ENCODE measurements at places on chromosomes 5 and 9.

- no peaks in the 10 kb centered on the region for H3K4me1 ChIP-seq
- H3K27me3 ChIP-seq = no peaks in the 10 kb centered on the region
- H3K36me3 ChIP-seq = peaks cover 30% of the 10 kb centered on the region
- H3K4me3 ChIP-seq = no peak overlapping the region
- DNase-seq = no peak
Observed at GRCh38 chr5:180558232-180558631, 33.1 kb downstream of the SCGB3A1 start.

DNA sequence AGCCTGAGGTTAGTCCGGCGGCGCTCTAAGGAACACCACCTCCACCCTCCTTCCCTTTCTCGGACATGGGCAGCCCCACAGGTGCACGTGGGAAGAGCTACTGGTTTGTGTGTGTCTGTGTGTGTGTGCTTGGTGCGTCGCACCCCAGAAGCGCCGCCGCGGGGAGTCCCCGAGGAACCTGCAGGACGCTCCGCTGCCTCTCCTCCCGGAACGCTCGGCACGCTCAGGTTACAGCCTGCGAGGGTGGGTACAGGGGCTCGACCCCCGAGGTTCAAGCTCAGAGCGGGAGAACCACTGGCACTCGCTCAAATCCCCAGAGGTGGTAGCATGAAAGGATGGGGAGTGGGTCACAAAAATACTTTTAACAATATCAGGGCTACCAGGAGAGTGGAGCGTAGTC is 2.0 kb downstream of the ASTN2 start:
- no peaks in the 10 kb centered on the region for H3K36me3 ChIP-seq
- H3K27me3 ChIP-seq = peaks cover 36% of the 10 kb centered on the region
- no peaks in the 10 kb centered on the region for H3K4me1 ChIP-seq

GRCh38 chr5:172771439-172772111 is 580 bp upstream of the DUSP1 start:
- peak overlapping the region; percentile 95 for H3K4me3 ChIP-seq
- H3K27me3 ChIP-seq = no peaks in the 10 kb centered on the region
- H3K4me1 ChIP-seq = peaks cover 80% of the 10 kb centered on the region
- H3K36me3 ChIP-seq = peaks cover 27% of the 10 kb centered on the region

GRCh38 chr9:29806937-29807618 is 2233.8 kb upstream of the C9orf72 start:
- no peak for DNase-seq
- no peaks in the 10 kb centered on the region for H3K36me3 ChIP-seq
- no peak overlapping the region for H3K4me3 ChIP-seq
- H3K4me1 ChIP-seq = no peaks in the 10 kb centered on the region

DNA sequence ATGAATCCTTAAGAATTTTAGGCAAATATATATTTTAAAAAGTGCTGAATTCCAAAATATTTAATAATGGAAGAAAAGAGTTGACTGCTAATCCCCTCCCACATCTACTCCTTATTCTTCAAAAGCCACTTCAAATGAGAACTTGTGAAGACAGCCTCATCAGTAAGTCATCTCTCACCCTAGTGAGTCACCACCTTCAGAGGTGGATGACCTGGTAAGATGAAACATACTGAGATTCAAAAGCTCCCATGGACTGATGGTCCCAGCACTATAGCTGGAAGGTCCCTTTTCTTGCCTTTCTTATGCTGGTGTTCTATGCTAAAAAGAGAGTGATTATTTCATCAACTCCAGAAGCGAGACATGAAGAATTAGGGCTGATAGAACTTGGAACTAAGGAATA is 37.8 kb upstream of the SPDL1 start:
- H3K27me3 ChIP-seq = no peaks in the 10 kb centered on the region
- H3K27ac ChIP-seq = no peak overlapping the region
- no peaks in the 10 kb centered on the region for H3K36me3 ChIP-seq
- no peak overlapping the region for H3K4me3 ChIP-seq

DNA sequence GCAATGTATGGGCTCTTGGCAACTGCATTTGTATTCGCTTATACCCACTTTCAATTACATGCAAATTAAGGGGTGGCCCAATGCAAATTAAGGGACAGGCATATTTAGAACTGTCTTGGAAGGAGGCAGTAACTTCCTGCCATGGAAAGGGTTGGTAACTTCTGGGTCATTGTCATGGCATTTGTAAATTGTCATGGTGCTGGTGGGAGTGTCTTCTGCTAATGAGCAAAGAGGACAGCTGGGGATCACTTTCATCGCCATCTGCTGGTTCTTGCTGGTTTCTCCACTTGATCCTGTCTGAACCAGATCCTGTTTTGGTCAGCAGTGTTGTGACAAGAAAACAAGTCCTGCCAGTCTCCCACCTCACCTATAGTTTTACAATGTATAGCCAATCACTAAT is 23.3 kb upstream of the UGT3A2 start:
- no peak for DNase-seq
- no peaks in the 10 kb centered on the region for H3K4me1 ChIP-seq
- H3K4me3 ChIP-seq = no peak overlapping the region

- DNase-seq = no peak
- no peaks in the 10 kb centered on the region for H3K4me1 ChIP-seq
Observed at GRCh38 chr9:134276453-134277245, 49.6 kb upstream of the RXRA start.

- H3K4me3 ChIP-seq = no peak overlapping the region
- no peak overlapping the region for H3K27ac ChIP-seq
- no peaks in the 10 kb centered on the region for H3K36me3 ChIP-seq
- H3K4me1 ChIP-seq = no peaks in the 10 kb centered on the region
- DNase-seq = no peak
- H3K27me3 ChIP-seq = no peaks in the 10 kb centered on the region
Observed at GRCh38 chr5:42454216-42454995, 31.2 kb downstream of the GHR start.

GRCh38 chr5:120546922-120547321 is 82.8 kb downstream of the PRR16 start:
- H3K27me3 ChIP-seq = no peaks in the 10 kb centered on the region
- no peak for DNase-seq
- H3K27ac ChIP-seq = no peak overlapping the region

GRCh38 chr9:35225677-35226076 is 63.9 kb downstream of the UNC13B start:
- no peak overlapping the region for H3K4me3 ChIP-seq
- DNase-seq = no peak
- no peak overlapping the region for H3K27ac ChIP-seq
- no peaks in the 10 kb centered on the region for H3K36me3 ChIP-seq
- H3K27me3 ChIP-seq = no peaks in the 10 kb centered on the region

- no peak overlapping the region for H3K27ac ChIP-seq
- no peak overlapping the region for H3K4me3 ChIP-seq
- no peak for DNase-seq
- no peaks in the 10 kb centered on the region for H3K36me3 ChIP-seq
- no peaks in the 10 kb centered on the region for H3K27me3 ChIP-seq
Observed at GRCh38 chr9:16068476-16068875, 515.6 kb downstream of the CCDC171 start.

- no peaks in the 10 kb centered on the region for H3K4me1 ChIP-seq
- no peaks in the 10 kb centered on the region for H3K36me3 ChIP-seq
- no peaks in the 10 kb centered on the region for H3K27me3 ChIP-seq
Observed at GRCh38 chr5:108521011-108521700, 139.3 kb upstream of the FBXL17 start.

DNA sequence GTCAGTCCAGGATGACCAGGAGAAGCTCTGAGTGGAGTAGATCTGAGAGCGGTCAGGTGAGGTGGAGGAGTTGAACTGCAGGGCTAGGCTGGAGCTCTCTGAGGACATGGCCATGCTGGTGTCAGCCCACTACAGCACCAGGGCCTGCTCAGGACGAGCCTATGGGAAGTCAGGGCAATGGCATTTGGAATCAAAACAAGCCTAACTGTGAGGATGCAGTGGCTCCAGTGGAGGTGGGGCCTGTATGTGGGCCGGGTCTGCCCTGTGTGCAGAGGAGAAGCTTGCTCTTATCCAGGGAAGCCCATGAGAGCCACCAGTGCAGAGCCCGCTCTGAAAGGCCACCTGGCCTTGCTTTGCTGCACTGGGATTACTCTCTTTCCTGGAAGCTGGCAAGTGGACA is 11.1 kb downstream of the CXCL14 start:
- H3K36me3 ChIP-seq = no peaks in the 10 kb centered on the region
- peaks cover 2% of the 10 kb centered on the region for H3K27me3 ChIP-seq
- no peak overlapping the region for H3K27ac ChIP-seq
- H3K4me3 ChIP-seq = no peak overlapping the region
- no peak for DNase-seq

DNA sequence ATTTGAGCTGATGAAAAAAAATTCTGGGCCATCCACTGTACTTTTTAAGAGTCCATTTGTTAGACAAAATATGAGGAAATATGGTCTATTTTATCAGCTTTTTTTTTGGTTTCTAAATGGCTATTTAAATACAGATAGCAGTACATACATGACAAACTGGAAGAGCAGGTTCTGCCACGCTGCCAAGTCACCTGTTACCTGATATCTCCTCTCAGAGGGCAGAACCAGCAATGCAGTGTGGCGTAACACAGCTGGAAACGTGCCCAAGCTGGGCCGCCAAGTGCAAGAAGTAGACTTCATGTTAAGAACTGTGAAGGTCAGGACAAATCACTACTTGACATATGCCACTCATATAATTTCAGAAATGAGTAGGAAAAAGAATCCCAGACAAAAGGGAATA is 8.1 kb downstream of the MCIDAS start:
- no peaks in the 10 kb centered on the region for H3K36me3 ChIP-seq
- peaks cover 63% of the 10 kb centered on the region for H3K27me3 ChIP-seq
- H3K4me1 ChIP-seq = peaks cover 33% of the 10 kb centered on the region
- no peak overlapping the region for H3K4me3 ChIP-seq
- DNase-seq = no peak

DNA sequence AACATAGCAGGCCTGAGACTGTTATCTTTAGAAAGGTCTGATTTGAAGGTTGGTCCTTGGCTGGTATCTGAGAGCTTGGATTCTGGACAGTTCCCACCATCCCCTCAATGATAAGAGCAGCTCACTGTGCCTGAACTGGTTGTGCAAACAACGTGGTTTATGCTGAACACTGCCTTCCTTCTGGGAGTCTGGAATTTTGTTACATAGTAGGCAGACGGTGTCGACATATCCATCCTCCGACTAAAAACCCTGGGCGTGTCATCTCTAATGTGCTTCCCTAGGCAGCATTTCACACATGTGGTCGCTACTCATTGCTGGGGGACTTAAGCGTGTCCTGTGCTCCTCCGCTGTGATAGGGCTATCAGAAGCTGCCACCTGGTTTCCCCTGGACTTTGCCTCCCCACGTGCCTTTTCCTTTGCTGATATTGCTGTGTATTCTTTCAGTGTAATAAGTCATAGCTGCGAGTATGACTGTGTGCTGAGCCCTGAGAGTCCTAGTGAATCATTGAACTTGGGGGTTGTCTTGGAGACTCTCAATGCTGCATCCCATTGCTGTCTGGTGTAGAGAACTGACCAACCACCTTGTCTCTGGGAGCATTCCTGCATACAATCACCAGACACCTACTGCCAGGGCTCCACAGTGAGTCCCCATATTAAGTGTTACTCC is 119.1 kb upstream of the TBC1D2 start:
- no peaks in the 10 kb centered on the region for H3K4me1 ChIP-seq
- no peaks in the 10 kb centered on the region for H3K36me3 ChIP-seq
- no peaks in the 10 kb centered on the region for H3K27me3 ChIP-seq
- no peak overlapping the region for H3K27ac ChIP-seq

- H3K36me3 ChIP-seq = peaks cover 4% of the 10 kb centered on the region
- no peak for DNase-seq
- no peaks in the 10 kb centered on the region for H3K4me1 ChIP-seq
- no peak overlapping the region for H3K4me3 ChIP-seq
- no peaks in the 10 kb centered on the region for H3K27me3 ChIP-seq
Observed at GRCh38 chr9:136019681-136020060, 58.5 kb upstream of the UBAC1 start.

DNA sequence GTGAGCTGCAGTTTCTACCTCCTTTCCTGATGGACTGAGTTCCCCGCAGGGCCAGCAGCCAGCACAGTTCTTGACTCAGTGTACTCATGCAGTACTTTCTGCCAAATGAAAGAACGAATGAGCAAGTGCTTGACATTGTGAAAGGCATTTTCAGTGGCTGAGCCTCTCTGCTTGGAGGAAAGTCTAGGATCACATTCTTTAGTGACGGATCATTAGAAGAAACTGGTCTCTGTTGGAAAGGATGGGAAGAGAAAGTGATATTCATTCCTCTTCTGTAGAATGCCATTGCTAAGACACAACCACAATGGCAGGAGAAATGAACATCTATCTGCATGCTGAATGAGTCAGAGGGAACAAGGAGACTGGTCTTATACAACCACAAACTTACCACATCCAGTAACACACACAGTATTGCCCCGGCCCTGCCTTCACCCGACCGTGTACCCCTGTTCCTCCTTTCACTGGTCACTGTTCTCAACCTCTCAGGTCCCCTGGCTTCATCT is 206.9 kb downstream of the CRB2 start:
- H3K27ac ChIP-seq = no peak overlapping the region
- no peaks in the 10 kb centered on the region for H3K36me3 ChIP-seq
- H3K4me1 ChIP-seq = peaks cover 3% of the 10 kb centered on the region

DNA sequence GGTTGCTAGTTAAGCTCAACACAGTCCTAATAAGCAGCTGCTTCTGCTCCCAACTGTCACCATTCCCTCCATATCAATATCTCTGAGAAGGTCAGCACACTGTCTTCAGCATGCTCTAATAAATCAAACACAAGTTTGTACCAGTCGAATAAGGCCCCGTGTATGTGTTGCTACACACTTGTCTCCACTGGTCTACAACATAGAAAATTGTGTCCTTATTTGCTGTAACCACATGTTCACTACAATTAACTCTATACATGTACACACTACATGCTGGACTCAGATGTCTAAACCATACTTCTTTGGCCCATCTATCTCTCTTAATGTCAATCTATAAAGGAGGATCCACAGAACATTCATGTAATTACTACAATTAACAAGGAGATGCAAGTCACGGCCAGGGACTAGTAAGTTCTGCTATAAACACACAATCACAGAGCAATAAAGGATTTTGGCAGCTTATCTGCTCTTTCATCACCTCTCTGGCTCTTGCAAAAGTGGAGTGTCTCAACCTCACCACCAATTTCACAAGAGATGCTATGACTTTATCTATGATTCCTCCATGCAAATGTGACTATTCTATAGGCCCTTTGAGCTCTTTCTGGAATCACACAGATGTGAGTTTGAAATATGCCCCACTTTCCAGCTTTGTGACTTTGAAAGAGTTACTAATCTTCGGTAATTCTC is 143.9 kb downstream of the SEMA5A start:
- H3K4me1 ChIP-seq = no peaks in the 10 kb centered on the region
- no peak for DNase-seq
- no peaks in the 10 kb centered on the region for H3K36me3 ChIP-seq

- peak overlapping the region; percentile 62 for H3K27ac ChIP-seq
- H3K4me3 ChIP-seq = no peak overlapping the region
- no peak for DNase-seq
- H3K36me3 ChIP-seq = peaks cover 73% of the 10 kb centered on the region
- H3K27me3 ChIP-seq = no peaks in the 10 kb centered on the region
Observed at GRCh38 chr9:131628459-131629225, 83.3 kb downstream of the PRRT1B start.

- peak overlapping the region; percentile 31 for H3K4me3 ChIP-seq
- peak; percentile 42 for DNase-seq
- no peak overlapping the region for H3K27ac ChIP-seq
- H3K36me3 ChIP-seq = no peaks in the 10 kb centered on the region
- peaks cover 15% of the 10 kb centered on the region for H3K4me1 ChIP-seq
- H3K27me3 ChIP-seq = peaks cover 13% of the 10 kb centered on the region
Observed at GRCh38 chr5:176608937-176609723, 826 bp downstream of the GPRIN1 start.

GRCh38 chr5:38467353-38468040 is 88.9 kb downstream of the LIFR start:
- H3K27me3 ChIP-seq = peaks cover 31% of the 10 kb centered on the region
- H3K36me3 ChIP-seq = no peaks in the 10 kb centered on the region
- DNase-seq = no peak
- H3K27ac ChIP-seq = no peak overlapping the region

GRCh38 chr5:168159425-168159824 is 132.0 kb upstream of the WWC1 start:
- no peak overlapping the region for H3K4me3 ChIP-seq
- peak; percentile 59 for DNase-seq
- H3K27ac ChIP-seq = no peak overlapping the region

All from CD4-positive, alpha-beta T cell (primary cell).